Stimulated activated CD4-positive, alpha-beta T cell treated with anti-CD3 and anti-CD28 coated beads, Interleukin-1b, Interleukin-23, amount 100 ng/mL, for 24 hours (primary cell): ENCODE measurements at places on chromosomes 2 and 18.
A peak's percentile ranks its signal among the peaks of the same experiment; 100 is the strongest.

DNA sequence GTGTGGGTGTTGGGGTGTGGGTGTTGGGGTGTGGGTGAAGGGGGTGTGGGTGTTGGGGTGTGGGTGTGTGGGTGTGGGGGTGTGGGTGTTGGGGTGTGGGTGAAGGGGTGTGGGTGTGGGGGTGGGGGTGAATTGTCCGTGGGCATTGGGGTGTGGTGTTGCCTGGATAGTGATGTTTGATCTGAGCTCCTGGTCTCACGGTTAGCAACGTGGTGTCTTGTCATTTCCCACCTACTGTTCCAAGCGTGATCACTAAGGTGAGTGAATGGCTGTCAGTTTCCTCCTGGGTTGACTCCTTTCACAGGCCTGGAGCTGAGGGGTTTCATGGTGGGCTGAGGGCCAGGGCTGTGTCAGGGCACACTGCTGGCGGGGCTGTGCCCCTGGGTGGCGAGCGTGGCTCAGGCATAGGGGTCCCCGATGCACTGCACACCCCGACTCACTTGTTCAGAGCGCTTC is 27.2 kb downstream of the RTP5 start:
- no peak for DNase-seq

DNA sequence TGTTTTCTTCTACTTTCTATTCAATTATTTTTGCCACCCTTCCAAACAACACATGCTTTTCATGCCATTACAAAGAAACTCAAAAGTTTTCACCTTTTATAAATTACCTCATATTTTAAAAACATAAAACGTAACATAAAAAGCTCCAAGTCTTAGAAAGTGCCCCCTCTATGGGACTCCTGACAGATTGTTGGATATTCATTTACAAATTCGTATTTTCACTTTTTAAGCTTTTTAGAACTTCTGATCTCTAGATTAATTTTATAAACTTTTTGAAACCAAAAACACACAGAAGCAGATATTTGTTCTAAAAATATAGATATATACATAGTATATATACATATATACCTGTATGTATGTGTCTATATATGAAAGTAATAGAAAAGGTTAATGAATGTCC is 1.5 kb downstream of the COL5A2 start:
- DNase-seq, result no peak

DNA sequence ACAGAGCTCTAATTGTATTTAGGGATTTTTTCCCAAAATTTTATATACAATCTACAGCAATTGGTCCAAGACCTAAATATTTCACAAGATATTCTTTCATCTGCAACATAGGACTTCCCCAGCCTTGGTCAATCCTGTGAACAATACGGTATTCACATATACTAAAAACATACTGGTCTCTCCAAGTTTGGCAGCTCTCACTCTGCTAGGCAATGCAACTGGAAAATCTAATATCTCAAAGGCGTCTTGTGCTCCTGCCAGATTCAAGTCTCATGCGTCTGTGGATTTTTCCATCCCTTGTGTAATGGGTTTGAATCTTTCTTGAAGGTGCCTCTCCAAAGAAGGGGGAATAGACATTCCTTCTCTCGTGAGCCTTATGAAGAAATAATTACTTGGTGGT is 27.4 kb upstream of the MBOAT2 start:
- no peak for DNase-seq

DNA sequence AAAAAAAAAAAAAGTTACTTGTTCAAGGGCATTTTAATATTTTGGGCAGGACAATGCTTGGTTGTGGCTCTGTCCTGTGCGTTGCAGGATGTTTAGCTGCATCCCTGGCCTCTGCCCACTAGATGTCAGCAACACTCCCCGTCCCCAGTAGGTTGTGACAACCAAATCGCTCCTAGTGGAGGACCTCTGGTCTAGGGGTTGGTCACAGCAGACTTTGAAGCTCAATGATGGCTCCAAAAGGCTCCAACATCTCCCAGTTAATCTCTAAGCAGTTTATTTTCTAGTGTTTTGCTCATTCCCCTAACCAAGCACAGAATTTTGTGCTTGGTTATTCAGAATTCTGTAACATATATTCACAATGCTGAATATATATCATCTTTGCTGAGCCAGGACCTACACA is 67.0 kb downstream of the CHRNA1 start:
- DNase-seq, result peak; percentile 31

DNA sequence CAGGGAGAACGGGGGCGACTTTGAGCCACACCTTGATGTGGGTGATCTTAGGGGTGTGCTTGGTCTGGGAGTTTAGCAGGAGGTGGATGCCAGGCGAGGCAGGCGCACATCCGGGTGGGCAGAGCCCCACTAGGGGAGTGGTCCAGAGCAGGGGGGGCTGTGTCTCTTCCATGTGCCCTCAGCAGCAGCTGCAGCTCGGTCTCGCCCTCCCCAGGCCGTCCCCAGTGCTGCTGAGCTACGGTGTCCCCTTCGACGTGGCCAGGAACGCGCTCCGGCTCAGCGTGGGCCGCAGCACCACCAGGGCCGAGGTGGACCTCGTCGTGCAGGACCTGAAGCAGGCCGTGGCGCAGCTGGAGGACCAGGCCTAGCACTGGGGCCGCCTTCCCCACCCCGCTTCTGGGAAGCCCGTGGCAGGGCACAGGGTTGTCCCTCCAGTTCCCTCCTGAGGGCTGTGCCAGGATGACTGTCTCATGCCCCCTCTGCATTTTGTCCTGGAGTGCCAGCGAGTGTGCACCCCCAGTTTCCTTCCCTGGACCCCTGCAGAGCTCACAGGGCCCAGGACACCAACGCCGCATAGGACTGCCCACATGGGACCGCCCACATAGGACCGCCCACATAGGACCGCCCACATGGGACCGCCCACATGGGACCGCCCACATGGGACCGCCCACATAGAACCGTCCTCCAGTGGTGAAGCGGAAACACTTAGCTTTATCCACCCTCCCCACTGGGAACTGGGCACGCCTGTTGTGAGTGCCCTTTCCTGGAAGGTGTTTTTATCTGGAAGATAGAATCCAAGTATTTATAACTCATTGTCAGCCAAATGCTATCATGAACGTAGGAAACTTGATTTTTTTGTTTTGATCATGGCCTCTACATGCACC is 1.9 kb upstream of the ESPNL start:
- DNase-seq, result no peak

- no peak for DNase-seq
Observed at GRCh38 chr2:222318712-222319585, 20.2 kb upstream of the PAX3 start.

- DNase-seq, result no peak
Observed at GRCh38 chr2:146489386-146489785, 1355.4 kb upstream of the ACVR2A start.

DNA sequence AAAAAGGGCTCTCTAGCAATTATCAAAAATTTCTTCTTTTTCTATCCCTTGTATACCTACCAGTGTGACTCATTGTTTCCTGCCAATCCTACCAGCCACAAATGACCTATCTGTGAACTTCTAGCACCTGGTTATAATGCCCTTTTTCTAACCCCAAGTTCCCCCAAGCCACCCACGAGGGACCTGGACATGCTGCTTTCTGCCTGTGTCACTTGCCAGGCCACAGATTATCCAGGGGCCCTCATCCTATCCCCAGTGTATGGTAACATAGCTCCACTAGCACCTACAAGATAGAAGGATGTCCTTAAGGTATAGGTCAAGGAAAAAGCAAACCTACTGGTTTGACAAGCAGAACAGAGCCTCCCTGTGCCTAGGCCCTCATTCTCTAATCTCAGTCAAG is 26.8 kb downstream of the AAK1 start:
- peak; percentile 23 for DNase-seq

GRCh38 chr2:211836409-211836808 is 702.2 kb downstream of the ERBB4 start:
- no peak for DNase-seq

DNA sequence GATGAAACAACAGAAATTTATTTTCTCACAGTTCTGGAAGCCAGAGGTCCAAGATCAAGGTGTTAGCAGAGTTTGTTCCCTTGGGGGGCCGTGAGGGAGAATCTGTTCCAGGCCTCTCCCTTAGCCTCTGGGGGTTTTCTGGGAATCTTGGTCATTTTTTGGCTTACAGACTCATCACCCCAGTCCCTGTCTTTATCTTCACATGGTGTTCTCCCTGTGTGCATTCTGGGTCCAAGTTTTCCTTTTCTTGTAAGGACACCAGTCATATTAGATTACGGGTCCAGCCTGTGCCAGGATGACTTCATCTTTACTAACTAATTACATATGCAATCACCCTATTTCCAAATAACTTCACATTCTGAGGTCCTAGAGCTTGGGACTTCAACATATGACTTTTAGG is 292.5 kb upstream of the TRIB2 start:
- no peak for DNase-seq

GRCh38 chr2:40317046-40317445 is 134.8 kb downstream of the SLC8A1 start:
- no peak for DNase-seq

DNA sequence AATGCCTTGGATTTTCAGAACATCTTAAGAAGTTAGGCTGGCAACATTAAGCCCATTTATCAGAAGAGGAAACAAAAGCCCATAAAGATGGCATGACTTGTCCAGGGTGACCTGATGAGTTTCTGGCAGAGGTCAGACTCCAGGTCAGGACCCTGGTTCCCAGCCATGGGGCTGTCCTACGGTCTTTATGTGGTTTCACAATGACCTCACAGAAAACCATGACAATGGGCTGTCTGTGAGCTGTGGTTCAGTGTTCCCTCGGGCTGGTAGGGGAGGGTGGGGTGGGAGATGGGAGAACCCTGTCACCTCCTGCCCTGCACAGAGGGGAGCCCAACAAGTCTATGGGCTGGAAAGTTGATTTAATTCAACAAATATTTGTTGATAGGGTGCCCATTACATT is 101.8 kb downstream of the LOXHD1 start:
- no peak for DNase-seq

GRCh38 chr18:75201282-75202270 is 7.4 kb downstream of the PTGR3 start:
- DNase-seq, result no peak

- no peak for DNase-seq
Observed at GRCh38 chr2:180655393-180655792, 325.0 kb upstream of the UBE2E3 start.

DNA sequence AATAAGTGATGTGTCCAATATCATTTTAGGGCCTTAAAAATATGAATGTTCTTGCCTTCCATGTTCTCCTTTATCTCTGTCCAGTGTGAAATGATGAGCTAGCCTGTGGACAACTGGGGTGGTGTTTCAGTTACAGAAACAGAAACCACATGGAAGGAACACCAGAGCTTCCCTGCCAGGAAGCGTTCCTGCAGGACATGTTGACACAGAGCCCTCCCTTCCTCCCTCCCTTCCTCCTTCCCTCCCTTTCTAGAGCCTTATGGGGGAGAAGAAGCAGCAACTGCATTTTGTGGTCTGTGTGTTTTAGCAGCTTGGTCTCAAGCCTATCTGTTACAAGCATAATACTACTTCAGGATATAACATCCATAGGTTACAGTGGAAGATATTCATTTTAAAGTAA is 539.7 kb upstream of the NETO1 start:
- no peak for DNase-seq

- DNase-seq, result no peak
Observed at GRCh38 chr2:203824057-203824456, 43.5 kb upstream of the CTLA4 start.

DNA sequence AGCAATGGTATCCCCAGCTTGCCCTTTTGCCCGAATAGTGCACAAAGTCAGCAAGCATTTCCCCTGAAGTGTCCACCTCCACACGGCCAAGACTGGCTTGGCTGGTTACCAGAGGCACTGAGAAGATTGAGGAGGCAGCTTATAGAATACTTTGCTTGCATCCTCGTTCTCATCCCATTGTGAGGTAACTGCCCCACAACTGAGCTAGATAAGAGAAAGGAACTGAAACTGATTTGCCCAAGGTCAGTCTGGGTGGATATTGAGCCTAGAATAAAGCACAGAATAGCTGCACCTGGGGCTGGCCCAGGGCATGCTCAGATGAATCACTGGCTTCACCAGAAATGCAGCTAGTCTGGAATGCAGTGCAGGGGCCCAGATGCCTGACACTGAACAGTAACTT is 32.7 kb upstream of the MAP4K3 start:
- DNase-seq, result no peak

DNA sequence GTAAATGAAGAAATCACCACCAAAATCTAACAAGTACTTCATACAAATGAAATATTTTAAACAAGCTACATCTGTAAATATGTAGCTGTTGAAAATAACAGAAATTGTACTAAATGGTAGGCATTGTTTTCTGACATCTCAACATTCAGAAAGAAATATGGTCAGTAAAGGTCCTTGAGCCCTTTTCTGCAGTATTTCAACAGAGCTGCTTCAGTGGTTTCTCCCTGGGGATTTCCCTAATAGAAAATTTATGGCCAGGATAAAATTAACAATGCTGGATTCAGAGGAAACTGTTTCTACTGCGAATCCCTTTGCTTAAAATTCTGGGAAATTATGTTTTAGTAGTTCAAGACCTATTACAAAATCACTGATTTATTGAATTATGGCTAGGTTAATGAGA is 256.6 kb downstream of the PIEZO2 start:
- DNase-seq, result no peak

- DNase-seq, result no peak
Observed at GRCh38 chr18:26089293-26090129, 902 bp downstream of the SS18 start.

GRCh38 chr2:124514236-124514635 is 489.1 kb downstream of the CNTNAP5 start:
- no peak for DNase-seq

GRCh38 chr2:188604579-188604978 is 312.9 kb downstream of the GULP1 start:
- no peak for DNase-seq

DNA sequence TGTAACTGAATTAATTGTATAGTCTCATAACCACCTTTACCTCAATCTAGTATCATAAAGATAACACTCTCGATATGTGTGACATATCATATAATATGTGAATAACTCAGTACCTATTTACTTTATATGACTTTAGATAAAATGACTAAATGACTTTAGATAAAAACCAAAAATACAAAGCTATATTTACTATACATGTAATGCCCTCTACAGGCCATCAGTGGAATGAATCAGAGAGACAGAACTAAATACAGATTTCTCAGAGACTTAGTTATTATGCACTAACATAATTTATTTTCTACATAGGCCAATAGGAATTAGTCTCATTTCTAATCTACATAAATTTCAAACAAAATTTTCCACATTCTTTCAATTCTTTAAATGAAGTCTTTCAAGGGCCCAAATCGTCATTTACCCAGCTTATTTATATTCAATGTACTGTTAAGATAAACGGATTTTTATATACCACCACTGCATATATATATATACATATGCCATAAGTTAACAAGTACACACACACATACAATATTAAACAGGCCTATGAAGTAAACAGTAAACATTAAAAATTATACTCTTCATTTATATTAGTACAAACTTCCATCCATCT is 219.9 kb downstream of the EXOC6B start:
- no peak for DNase-seq

DNA sequence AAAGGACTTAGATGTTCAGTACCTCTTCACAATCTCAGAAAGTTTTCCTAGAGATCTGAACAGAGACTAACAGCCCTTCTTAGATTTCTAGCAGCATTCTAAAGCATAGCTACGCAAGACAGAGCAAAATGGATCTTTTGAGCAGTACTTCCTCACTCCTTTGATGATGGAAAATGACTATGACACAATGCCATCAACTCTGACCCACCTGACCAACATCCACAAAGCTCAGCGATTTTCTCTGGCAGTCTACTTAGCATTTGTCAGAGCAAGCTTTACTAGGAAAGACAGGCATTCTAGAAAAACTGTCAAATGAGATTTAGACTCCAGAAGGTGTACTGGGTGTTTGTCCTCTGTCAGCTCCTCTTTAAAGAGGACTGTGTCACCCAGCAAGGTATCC is 180.9 kb upstream of the ACVR2A start:
- no peak for DNase-seq

- no peak for DNase-seq
Observed at GRCh38 chr2:40384714-40385113, 67.2 kb downstream of the SLC8A1 start.
